ENCODE measurements at places on chromosomes 6 and 20. TPM values are rescaled to one million over a fixed set of nuclear protein-coding genes. Genes with fewer than 3 reads are reported as not detected.

DNA sequence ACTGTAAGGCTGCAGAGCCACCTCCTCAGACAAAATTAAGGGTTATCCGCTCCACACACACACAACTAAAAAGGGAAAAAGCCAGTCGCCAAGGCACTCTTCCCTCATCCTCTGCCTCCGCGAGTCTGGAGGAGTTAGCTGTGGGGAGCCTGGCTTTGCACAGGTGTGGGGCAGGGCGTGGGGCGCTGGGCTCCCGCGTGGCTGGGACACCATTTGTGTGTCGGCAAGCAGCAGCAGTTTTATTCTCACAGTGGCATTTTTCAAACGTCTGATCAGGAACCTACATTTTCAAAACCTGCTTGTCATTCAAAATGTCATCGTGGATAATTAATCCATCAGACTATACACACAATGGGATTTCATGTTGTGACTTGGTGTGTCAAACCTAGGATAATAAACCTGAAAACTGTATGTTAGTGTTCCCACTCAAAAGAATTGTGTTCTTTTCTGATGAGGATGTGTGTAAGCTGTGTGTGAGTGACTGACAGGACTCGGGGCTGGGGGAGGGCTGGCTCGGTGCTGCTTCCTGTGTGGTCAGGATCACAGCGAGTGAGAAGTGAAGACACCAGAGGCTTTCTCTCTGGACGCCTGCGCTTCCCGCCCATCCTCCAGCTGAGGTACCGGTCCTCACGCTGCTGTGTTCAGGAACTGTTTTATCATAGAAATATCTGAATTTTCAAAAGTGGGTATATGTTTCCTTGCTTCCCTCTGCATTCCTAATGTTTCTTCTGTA, 83.1 kb downstream of the IRF4 start:
- peaks cover 8% of the 10 kb centered on the region for H3K27me3 ChIP-seq
- DNase-seq = no peak
- H3K4me1 ChIP-seq = no peaks in the 10 kb centered on the region
- H3K4me3 ChIP-seq = no peak overlapping the region
- no peaks in the 10 kb centered on the region for H3K36me3 ChIP-seq
- H3K27ac ChIP-seq = no peak overlapping the region

TULP1 gene
- total RNA-seq = not detected

DNA sequence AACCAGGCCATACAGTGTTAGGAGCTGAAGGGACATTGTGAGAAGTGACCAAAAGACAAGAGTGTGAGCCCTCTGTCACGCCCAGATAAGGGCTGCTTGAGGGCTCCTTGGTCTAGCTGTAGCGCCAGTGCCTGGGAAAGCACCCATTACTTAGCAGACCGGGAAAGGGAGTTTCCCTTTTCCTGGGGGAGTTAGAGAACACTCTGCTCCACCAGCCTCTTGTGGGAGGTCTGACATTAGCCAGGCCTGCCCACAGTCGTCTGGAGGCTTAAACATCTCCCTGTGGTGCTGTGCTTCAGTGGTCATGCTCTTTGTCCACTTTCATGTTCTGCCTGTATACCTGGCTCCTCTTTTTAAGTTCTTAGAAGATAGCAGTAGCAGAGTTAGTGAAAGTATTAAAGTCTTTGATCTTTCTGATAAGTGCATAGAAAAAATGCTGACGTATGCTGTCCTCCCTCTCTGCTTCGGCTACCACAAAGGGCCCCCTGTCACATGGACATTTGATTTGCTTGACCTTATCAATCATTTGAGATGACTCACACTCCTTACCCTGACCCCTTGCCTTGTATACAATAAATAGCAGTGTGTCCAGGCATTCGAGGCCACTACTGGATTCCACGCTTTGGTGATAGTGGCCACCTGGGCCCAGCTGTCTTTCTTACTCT, 201.5 kb upstream of the ECI2 start:
- H3K27ac ChIP-seq = peak overlapping the region; percentile 19
- H3K36me3 ChIP-seq = no peaks in the 10 kb centered on the region
- peak; percentile 72 for DNase-seq
- H3K4me1 ChIP-seq = peaks cover 2% of the 10 kb centered on the region

GRCh38 chr6:36313649-36313936, 23.1 kb downstream of the BNIP5 start:
- H3K4me3 ChIP-seq = no peak overlapping the region
- H3K27ac ChIP-seq = peak overlapping the region; percentile 69
- no peaks in the 10 kb centered on the region for H3K36me3 ChIP-seq
- H3K4me1 ChIP-seq = peaks cover 17% of the 10 kb centered on the region
- H3K27me3 ChIP-seq = no peaks in the 10 kb centered on the region

DNA sequence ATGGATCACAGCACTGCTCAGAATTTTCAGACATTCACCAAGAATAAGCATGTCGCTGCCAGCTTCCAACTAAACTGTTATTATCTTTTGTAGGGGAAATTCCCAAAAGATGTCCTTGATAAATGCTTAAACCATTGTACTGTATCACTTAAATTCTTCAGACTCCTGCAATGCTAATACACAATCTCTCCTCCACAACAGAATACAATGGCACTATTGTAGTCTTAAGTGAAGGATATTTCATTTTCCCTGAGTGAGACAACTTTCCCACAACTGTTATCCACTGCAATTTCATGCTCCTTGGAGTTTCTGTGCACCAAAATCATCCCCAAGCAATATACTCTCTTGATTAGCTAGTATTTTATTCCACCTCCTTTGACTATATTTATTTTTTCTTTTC, 189.7 kb downstream of the COL9A1 start:
- H3K4me3 ChIP-seq = no peak overlapping the region
- no peak for DNase-seq
- H3K27ac ChIP-seq = no peak overlapping the region

DOK5 gene
- 7.0 TPM for total RNA-seq

DNA sequence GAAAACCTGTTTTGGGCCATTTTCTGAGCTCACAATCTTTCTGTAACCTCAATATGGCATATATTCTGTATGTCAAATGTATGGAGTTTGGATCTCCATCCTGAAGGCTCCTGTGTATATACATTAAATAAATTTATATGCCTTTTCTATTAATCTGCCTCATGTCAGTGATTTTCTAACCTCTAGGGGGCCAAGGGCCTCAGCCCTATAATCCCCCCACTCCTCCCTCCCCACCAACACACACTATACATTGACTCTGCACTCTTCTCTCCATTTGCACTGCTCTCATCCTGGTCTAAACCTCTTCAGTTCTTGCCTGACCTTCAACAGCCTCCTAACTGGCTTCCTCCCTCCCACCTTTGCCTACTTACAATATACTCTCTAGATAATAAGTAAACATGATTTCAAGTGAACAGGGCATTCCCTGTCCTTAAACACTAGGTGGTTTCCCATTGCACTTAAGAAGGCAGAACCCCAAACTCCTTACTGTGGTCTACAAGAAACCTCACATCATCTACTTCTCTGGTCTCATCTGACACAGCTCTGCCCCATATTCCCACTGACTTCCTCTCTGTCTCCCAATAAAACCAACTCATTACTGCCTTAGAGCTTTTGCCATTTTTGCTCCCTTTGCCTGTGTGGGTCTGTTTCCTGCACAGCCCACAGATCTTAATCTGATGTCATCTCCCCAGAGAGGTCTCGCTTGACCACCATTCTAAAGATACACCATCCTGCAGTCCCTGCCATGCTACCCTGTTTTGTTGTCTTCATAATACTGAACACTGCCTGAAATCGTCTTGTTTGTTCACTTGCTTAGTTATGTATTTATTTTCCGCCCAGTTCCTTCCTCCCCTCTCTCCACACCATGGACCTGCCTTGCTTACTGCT, 213.7 kb downstream of the SYNE1 start:
- H3K27ac ChIP-seq = no peak overlapping the region
- no peak for DNase-seq
- no peaks in the 10 kb centered on the region for H3K27me3 ChIP-seq
- no peak overlapping the region for H3K4me3 ChIP-seq
- H3K36me3 ChIP-seq = no peaks in the 10 kb centered on the region

DNA sequence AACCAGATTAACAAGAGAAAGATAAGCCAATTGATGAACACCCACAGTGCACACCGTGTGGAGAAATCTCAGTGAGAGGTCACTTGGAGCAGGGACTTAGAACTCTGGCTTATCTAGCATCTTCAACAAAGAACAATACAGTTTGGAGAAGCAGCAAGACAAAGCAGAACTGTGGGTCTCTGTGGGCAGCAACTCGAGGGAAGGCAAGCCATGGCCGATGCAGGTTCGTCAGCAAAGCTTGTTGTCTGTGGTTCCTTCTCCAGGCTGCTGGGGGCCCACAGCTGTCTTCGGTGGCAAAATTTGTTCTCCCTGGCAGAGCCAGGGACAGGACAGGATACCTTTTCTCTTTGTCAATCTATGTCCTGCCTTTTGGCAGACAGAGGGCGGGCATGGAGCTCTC, 22.1 kb downstream of the RPP40 start:
- DNase-seq = no peak
- H3K27ac ChIP-seq = no peak overlapping the region
- H3K27me3 ChIP-seq = no peaks in the 10 kb centered on the region
- H3K4me3 ChIP-seq = no peak overlapping the region
- no peaks in the 10 kb centered on the region for H3K4me1 ChIP-seq

DNA sequence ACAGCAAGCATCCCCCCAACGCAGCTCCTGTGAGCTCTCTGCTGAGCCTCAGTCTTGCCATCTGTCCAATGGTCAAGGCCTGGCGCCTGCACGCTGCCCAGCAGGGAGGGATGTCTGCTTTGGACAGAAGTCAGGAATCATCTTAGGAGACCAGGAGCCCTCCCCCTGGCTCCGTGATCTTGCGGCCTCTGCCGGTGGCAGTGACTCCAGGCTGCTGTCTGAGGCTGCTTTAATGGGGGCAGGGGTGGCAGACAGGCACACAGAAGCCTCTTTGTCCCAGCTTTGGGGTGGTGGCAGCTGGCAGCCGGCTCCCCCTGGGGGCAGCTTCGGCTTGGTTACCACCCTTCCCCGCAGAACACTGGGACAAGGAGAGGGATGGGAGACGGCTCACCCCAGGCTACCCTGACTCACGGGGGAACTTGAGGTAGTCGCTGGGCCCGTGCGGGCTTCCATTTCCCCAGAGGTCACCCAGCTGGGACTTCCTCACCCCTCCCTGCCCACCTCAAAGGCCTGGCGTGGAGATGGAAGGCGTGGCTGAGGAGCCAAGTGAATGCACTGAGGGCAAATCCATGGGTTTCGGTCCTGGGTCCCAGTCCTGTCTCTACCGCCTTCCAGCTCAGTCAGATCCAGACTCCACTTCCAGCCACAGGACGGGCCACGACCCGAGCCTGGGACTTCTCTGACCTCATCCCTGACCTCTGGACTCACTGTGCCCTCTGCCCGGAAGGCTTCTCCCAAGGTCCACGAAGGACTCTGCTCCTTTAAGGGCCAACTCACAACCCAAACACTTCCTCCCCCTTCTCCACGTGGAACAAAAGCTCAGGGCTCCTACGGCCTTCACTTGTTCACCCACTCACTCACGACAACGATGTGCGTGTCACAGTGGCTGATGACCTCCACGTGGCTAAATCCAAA, 14.8 kb downstream of the PEDS1 start:
- H3K4me1 ChIP-seq = no peaks in the 10 kb centered on the region
- DNase-seq = no peak

- no peaks in the 10 kb centered on the region for H3K36me3 ChIP-seq
- no peak overlapping the region for H3K4me3 ChIP-seq
- DNase-seq = no peak
- H3K27me3 ChIP-seq = peaks cover 32% of the 10 kb centered on the region
- no peak overlapping the region for H3K27ac ChIP-seq
Observed at GRCh38 chr6:37700620-37700973, 2.9 kb upstream of the MDGA1 start.

DNA sequence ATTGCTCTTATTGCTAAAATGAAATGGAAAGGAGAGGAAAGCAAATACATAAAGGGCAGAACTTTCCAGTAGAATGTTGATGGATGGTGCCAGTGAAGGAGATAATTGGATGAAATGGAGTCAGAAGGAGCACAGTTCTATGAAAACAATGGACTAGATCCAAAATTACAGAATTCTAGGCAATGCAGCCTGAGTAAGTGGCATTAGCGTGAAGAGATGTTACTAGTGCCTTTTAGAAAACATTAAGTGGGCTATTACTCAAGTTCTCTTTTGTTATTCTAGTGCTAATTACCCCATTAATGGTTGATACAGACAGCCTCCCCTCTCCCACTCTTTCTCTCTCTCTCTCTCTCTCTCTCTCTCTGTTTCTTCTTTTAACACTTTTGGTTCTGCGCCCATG, 209.5 kb upstream of the RGS17 start:
- DNase-seq = no peak
- no peaks in the 10 kb centered on the region for H3K36me3 ChIP-seq
- no peaks in the 10 kb centered on the region for H3K4me1 ChIP-seq
- no peaks in the 10 kb centered on the region for H3K27me3 ChIP-seq
- H3K27ac ChIP-seq = no peak overlapping the region
- H3K4me3 ChIP-seq = no peak overlapping the region

OPN5 gene
- not detected for total RNA-seq

GRCh38 chr20:38453941-38454340, 18.7 kb upstream of the RALGAPB start:
- no peak overlapping the region for H3K4me3 ChIP-seq
- DNase-seq = no peak
- H3K27ac ChIP-seq = no peak overlapping the region
- no peaks in the 10 kb centered on the region for H3K4me1 ChIP-seq

GRCh38 chr6:149267072-149267471, 50.4 kb upstream of the TAB2 start:
- H3K27ac ChIP-seq = no peak overlapping the region
- no peak for DNase-seq
- H3K27me3 ChIP-seq = no peaks in the 10 kb centered on the region
- no peaks in the 10 kb centered on the region for H3K4me1 ChIP-seq
- H3K36me3 ChIP-seq = no peaks in the 10 kb centered on the region

GRCh38 chr6:25774120-25774715, 19.7 kb downstream of the SLC17A4 start:
- no peak overlapping the region for H3K4me3 ChIP-seq
- no peaks in the 10 kb centered on the region for H3K36me3 ChIP-seq
- no peaks in the 10 kb centered on the region for H3K4me1 ChIP-seq
- no peak for DNase-seq
- no peaks in the 10 kb centered on the region for H3K27me3 ChIP-seq

RNF217 gene
- 18.4 TPM for total RNA-seq

DNA sequence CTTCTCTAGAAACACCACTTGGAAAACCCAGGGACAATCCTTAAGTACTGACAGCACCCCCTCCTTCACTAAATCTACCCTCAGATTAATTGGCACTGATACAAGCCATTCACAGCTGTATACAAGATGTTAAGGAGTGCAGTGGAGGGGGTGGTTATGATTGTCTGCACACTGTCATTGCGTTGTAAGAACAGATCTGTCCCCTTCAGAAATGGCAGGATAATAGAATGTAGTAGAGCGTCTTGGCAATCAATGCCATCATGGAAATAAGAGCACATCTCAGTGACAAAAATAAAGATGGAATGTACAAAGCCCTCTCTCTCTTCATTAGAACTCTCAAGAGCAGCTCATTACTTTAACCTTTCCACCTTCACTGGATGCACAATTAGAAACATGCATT, 324.9 kb upstream of the TBX18 start:
- H3K27me3 ChIP-seq = no peaks in the 10 kb centered on the region
- no peak overlapping the region for H3K4me3 ChIP-seq
- no peaks in the 10 kb centered on the region for H3K36me3 ChIP-seq
- no peak overlapping the region for H3K27ac ChIP-seq
- no peaks in the 10 kb centered on the region for H3K4me1 ChIP-seq

- peaks cover 7% of the 10 kb centered on the region for H3K4me1 ChIP-seq
- H3K4me3 ChIP-seq = no peak overlapping the region
- no peak overlapping the region for H3K27ac ChIP-seq
- no peaks in the 10 kb centered on the region for H3K36me3 ChIP-seq
- no peak for DNase-seq
Observed at GRCh38 chr6:47200536-47201334, 109.0 kb downstream of the TNFRSF21 start.

SLC22A2 gene
- total RNA-seq = 0.43 TPM

All from hepatocyte (in vitro differentiated cells).